ENCODE measurements at places on chromosomes 4 and X. TPM values are rescaled to one million over a fixed set of nuclear protein-coding genes. Genes with fewer than 3 reads are reported as not detected.

GRCh38 chrX:16638533-16638932 is 11.4 kb upstream of the S100G start:
- DNase-seq, result no peak

DNA sequence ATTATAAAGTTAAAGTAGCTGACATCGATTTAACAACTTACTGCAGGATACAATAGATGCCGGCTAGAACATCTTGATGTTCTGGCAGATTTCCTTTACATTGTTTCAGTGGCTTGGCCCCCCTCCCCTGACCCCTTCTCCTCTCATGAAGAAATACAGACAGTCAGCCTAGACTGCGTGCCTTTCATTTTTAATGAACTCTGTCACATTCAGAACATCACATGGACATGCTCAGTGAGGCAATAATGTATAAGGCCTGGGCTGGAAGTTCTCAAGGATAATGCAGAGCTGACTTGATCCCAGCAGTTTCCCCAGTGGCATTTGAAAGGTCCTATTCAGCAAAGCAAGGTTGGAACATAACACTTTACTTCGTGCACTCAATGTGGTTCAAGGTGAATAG is 239.2 kb downstream of the ANK2 start:
- no peak for DNase-seq

The NDST4 gene
- not detected for total RNA-seq

DNA sequence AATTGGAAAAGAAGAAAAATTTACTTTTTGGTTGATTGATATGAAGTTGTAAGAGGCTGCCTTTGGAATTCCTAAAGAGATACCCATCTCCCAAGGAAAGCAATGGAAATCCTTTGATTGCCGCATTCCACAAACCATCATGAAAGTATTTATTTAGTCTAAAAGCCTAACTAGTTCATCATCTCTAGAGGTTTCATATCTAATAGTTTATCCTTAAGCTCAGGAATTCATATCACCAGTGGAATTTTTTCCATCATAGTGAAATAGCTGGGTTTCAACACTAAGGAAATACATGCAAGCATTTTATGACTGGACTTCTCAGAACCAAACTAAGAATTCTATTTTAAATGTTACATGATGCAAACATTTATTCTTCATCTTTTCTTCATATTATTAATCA is 144.9 kb downstream of the FBXO8 start:
- DNase-seq, result no peak

- DNase-seq, result peak; percentile 29
Measured at GRCh38 chrX:34300871-34301270, 168.8 kb upstream of the FAM47A start.

The CSAG3 gene
- 0.55 TPM for total RNA-seq

The MAGEA11 gene
- total RNA-seq, result not detected

- DNase-seq, result no peak
Measured at GRCh38 chr4:78591404-78591803, 39.8 kb downstream of the ANXA3 start.

DNA sequence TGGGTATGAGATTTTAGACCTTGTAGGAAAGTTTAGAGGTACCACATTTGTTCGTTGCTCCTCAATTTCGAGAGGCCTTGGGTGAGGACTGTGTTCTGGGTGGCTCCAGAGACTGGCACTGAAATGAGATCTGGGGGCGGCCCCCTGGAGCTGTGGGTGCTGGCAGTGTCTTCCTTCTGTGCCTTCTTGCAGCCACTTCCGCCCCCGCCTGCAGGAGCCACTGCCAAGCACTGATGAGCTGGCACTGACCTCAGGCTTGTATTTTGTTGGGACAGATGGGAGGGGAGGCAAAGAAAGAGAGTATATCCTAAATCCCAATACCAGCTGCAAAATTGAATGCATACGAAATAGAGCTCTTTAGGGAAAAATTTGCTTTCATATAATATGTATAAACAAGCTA is 64.5 kb upstream of the CLDN34 start:
- DNase-seq, result no peak

GRCh38 chrX:20130357-20130756 is 11.3 kb downstream of the EIF1AX start:
- DNase-seq, result no peak

Data from activated CD4-positive, alpha-beta T cell treated with anti-CD3 and anti-CD28 coated beads for 36 hours (primary cell).